Thyroid gland (tissue), 4 donors: ENCODE measurements at places on chromosomes 5 and 9.

GRCh38 chr9:133184971-133185370, 21.3 kb upstream of the GBGT1 start:
- DNase-seq: peak; percentile 63

GRCh38 chr5:126104341-126104740, 318.9 kb upstream of the GRAMD2B start:
- DNase-seq: no peak

DNA sequence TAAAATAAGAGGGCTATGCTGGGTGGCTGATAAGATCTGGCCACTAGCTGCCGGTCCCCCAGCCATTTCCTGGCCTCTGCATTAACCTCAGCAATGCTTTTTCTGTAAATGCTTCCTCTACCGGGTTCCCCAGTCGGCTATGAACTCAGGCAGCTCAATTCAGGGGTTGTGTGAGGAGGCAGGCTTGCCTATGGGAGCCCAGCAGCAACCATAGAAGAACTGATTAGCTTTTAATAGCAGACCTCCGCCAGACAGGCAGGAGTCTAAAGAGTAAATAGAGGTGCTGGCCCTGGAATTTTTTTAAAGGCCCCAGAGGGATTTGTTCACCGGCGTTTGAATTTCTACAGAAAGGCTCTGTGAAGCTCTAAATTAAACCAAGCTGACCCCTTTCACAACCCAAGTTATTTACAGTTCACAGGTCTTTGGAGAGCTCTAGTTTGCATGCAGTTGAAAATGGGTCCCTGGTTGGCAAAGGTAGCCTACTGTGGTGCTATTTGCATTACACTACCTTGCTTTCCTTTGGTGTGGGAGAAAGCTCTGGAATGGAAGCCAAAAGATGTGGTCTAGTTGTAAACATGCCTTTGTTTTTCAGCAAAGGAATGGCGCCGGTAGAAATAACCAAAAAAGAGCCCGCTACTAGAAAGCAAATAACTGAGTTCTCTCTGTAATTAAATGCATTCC, 289.7 kb upstream of the SEMA6A start:
- peak; percentile 19 for DNase-seq

GRCh38 chr5:173835661-173836060, 52.5 kb upstream of the CPEB4 start:
- no peak for DNase-seq

GRCh38 chr9:99181621-99182020, 40.1 kb downstream of the ALG2 start:
- no peak for DNase-seq

DNA sequence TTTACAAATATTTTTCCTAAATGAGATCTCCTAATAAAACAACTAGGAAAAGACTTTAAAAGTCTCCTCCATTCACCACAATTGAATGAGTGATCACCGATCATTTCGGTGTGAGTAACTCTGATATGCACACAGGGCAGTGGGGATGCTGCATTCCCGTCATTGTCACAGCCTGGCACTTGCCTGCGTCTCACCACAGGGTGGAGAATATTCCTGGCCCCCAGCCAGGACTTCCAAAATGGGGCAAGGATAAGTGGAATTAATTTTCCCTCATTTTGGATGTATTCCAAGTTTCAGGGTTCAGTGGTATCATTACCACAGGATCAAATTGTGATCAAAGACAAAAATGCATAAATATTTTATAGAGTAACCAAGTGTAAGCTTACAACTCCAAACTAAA, 107.1 kb downstream of the CTNND2 start:
- DNase-seq: peak; percentile 15

DNA sequence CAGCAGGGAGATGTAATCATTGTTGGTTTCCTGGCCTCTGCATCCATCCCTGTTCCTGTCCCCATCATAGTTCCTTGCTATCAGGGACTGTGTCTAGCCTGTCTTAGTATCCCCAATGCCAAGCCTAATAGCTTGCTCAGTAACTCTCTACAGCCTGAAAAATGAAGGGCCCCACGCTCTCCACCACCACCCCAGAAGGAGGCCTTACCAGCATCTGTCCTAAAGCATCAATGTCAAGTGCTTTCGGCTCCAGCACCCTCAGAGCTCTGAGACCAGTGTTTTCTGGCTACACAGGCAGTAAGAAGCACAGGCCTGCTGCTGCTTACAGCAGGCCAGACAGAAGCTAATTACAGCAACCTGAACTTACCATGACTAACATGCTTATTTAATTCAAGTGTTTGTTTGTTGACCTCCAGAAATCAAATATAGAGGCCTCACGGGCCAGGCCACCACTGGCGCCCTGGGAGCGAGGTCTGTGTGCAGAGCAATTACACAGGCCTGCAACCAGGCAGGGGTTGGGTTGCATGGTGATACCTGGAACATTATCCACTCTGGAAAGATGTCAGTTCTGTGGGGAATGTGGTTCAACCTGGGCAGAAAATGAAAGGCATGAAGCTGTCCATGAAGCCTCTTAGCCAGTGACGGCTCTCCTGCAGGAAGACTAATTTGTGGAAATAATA, 124.3 kb downstream of the SLC1A3 start:
- DNase-seq: no peak

DNA sequence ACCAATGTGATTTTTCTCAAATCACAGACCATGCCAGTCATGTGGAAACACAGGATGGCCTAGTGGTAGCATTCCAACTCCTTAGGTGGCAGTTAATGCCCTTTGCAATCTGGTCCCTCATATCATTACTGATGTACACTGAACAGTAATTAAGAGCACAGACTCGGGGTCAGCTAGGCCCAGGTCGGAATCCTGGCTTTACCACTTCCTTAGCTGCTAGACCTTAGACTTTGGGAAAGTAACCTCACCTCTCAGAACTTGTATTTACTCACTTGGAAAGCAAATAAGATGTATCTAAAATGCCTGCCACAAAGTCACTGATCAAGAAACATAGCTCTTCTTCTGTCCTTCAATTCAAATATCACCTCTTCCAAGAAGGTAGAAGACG, 112.8 kb downstream of the MAPKAP1 start:
- no peak for DNase-seq

DNA sequence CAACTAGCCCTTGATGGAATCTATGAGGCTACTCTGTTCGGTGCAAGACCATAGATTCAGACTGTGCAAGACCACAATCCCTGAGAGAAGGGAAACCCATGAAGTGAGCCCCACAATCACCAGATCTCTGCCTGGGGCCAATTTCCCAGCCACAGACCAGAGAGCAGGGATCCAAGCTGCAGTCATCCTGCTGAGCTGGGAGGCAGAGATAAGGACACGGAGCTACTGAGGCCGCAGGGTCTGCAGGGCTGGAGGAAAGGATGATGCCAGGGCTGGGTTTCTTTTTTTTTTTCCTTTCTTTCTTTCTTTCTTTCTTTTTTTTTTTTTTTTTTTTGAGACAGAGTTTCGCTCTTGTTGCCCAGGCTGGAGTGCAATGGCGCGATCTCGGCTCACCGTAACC, 47.7 kb upstream of the FUBP3 start:
- no peak for DNase-seq

DNA sequence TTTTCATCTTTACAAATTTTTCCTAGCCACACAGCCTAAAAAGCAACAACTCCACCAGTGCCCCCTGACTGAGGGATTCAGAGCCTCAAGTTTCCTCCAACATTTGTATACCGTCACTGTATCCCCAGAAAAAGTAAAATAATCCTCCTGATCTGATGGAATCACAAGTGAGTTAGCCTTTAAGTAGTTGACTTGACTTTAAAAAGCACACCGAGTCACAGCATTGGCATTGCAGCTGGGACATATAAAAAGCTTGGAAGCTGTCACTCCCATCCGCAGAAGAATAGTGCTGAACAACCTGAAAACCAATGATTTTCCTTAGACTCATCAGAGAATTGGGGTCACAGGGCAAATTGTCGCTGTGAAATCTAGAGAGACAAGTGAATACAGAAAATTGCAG, 41.6 kb upstream of the FBN2 start:
- no peak for DNase-seq
